ENCODE measurements at places on chromosomes 7 and 10.

GRCh38 chr10:15526754-15527153 is 155.7 kb upstream of the FAM171A1 start:
- no peak for DNase-seq

DNA sequence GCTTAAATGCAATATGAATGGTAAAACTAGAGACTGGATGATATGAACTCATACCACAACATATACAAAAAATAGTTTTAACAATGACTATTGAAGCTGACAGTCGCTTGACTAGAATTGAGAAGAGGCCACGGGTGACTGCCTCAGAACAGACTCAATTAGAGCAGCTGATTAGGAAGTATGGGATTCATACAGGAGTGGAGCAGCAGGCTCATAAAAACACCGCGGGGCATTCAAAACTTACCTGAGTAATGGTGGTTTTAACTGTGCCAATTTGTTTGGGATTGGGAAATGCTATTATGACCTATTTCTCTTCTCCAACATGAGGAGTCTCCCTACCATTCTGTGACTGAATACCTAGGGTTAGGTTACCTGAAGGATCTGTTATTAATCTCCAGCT is 2.1 kb downstream of the CADPS2 start:
- DNase-seq, result no peak

GRCh38 chr7:22945584-22945983 is 68.3 kb downstream of the HYCC1 start:
- DNase-seq, result no peak

GRCh38 chr7:38830826-38831225 is 78.2 kb downstream of the VPS41 start:
- DNase-seq, result no peak

DNA sequence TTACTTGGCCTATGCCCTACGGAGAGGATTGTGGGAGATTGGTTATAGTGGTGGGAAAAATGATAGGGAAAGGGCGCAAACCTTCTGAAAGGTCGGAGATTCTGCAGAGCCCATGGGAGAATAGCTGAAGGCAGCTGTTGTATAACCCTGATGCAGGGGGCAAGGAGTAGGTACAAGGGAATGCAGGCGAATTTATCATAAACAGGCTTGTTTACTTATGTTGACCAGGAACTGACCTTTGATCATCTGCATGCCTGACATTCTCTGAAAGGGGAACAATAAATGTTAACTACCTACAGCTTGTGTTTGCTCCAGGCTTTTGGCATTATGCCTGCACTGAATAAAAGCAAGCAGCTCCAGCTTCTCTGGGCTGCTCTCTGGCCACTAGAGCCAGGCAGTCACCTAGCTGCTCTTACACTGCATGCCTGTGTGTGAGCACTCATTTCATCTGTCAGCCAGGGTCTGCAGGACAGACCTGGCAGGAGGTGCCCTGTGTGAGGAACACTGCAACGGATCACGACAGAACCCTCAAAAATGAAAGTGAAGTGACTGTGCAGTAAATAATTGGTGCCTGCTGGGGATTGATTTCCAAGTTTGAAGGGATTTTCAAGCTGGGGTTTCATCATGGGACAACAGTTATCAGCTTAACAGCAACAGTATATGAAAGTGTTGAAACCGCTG is 31.1 kb upstream of the ABCA13 start:
- no peak for DNase-seq

- no peak for DNase-seq
These were observed 563.9 kb downstream of the PARD3 start for GRCh38 chr10:34251177-34251576.

DNA sequence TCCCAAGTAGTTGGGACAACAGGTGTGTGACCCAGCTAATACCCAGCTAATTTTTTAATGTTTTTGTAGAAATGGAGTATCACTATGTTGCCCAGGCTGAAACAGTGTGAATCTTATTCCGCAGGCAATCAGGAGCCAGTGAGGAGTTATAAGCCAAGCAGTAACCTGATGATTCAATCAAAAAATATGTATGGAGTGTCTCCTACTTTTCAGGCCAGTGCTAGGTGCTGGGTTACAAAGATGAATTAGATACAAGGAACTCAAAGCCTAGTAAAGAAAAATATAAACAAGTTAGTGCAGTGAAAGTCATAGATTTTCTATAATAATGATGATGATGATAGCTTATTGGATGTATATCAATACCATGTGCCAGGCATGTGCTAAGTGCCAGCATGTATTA is 13.2 kb upstream of the IFRD1 start:
- no peak for DNase-seq

DNA sequence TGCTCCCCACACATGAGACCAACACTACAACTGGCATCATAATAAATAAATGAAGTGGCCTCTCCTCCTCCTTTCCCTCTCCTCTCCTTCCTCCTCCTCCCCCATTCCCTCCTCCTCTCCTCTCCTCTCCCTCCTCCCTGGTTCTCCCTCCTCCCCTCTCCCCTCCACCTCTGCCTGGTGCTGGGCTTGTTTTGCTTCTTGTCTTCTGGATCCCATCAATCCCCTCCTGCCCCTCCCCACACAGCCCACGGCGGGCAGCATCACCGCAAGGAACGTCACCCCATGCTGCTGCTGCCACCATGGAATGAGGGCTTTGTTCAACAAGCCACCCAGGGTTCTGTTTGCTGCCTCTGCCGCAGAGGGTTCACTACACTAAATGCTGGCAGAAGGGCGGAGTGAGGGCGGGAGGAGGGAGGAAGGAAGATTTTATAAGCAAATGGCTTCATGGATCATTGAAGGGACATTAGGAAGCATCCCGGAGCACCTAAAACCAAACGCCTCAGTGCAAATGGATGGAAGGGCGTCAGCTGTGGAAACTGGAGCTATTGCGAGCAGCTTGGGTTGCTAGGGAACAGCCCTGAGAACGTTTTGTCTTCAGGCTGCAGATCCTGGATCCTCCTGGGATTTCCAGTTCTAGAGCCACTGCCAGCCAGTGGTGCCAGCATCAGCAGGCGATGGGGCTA is 379.7 kb upstream of the ZMIZ1 start:
- DNase-seq, result no peak

DNA sequence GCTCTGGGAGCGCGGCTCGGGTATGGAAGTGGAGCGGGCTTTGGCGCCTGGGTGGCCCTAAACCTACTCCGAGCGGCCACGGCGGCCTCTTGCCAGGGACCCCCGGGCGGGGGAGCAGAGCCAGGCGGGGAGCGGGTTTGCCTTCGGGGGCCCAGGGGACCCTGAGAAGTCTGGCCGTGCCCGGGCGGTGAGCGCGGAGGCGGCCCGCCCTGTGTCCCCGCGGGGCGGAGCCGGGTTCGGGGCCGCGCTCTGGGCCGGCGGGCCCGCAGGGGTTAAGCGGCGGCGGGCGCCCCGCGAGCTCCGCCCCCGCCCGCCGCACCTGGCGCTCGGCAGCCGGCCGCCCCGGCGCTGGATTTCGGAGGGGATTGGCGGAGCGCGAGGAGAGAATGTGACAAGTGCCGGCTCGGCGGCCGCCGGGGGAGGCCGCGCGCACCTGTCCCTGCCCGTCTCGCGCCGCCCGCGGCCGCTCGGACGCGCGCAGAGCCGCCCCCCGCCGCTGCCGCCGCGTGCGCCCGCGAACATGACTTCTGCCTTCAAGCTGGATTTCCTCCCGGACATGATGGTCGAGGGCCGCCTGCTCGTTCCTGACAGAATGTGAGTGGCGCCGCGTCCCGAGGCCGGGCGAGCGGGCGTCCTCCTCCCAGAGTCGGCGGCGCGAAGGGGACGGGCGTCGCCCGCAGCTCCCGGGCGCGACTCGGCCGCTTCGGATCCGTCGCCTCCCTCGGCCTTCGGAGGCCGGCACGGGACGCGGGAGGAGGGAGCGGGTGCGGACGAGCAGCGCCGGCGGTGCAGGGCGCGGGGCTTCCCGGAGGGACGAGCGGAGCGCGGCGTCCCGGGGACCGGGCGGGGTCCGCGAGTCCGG is at the start of gene CELF2:
Gene CELF2, plus strand, starts transcription at position 303 of the 862 bp plus-strand sequence. Its CDS starts 218 bp downstream, at position 521.
- peak; percentile 37 for DNase-seq

GRCh38 chr7:70040970-70041766 is 442.9 kb downstream of the AUTS2 start:
- DNase-seq, result no peak

- DNase-seq, result no peak
These were observed 23.2 kb downstream of the CREB3L2 start for GRCh38 chr7:137978464-137979237.

GRCh38 chr7:92835261-92835850 is 1.0 kb downstream of the CDK6 start:
- DNase-seq, result peak; percentile 37

- no peak for DNase-seq
These were observed 18.7 kb upstream of the ITGA8 start for GRCh38 chr10:15738270-15738925.

DNA sequence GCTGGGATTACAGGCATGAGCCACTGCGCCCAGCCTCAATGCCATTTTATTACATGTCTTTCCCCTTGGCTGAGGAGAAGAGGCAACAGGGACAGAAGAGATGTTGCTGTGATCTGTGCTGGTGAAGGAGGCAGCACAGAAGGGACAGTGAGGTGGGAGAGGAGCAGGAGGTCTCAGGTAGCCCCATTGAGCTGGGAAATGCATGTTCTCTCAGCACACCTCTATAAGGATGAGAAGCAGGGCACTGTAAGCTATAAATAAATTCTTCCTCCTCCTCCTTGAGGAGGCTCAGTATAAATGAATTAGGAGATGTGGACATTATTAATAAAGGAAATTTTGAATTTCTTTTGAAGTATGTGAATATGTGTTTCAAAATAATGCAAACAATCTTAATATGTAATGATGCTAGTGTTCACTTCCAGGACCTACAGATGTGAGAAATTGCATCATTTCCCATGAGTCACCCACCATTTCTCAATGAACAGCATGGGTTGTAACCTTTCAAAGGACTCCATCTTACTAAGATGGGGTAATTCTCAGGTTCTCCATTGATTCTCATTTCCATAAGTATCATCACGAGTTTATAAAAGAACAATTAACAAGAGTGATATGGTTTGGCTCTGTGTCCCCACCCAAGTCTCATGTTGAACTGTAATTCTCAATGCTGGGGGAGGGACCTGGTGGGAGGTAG is 88.9 kb upstream of the ODAD2 start:
- no peak for DNase-seq

DNA sequence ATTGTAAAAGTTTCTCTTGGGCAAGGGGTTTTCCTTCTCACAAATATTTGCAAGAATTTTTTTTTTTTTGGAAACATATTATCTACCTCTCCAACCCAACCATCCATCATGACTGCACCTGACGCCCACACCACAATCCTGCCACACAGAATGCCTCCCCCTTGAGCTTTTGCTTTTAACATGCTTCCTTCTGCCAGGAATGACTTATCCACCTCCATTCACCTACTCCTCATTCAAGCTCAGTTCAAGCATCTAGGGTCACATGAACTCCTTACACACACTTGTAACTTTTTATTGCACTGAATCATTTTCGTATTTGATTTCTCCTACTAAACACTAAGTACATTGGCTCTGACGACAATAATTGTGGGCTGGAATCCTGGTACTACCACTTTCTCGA is 660.1 kb upstream of the AUTS2 start:
- no peak for DNase-seq

GRCh38 chr7:144384071-144384470 is 19.4 kb downstream of the NOBOX start:
- no peak for DNase-seq

DNA sequence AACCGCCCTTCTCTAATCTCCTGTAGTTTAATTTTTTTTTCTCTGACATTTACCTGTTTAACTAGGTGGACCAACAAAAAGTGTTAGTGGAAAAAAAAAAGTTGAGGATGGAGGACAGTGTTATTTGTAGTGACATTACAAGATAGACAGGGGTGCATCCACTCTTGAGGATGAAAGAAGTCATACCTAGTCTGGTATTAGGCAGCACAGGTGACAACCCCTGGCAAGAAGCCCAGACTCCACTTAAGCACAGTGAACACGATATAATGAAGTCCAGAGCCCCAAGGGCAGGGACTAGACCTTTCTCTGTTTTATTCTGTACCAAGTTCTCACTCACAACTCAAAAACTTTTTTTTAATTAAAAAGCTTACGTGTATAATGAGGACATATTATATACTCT is 268.4 kb downstream of the GPR37 start:
- no peak for DNase-seq

DNA sequence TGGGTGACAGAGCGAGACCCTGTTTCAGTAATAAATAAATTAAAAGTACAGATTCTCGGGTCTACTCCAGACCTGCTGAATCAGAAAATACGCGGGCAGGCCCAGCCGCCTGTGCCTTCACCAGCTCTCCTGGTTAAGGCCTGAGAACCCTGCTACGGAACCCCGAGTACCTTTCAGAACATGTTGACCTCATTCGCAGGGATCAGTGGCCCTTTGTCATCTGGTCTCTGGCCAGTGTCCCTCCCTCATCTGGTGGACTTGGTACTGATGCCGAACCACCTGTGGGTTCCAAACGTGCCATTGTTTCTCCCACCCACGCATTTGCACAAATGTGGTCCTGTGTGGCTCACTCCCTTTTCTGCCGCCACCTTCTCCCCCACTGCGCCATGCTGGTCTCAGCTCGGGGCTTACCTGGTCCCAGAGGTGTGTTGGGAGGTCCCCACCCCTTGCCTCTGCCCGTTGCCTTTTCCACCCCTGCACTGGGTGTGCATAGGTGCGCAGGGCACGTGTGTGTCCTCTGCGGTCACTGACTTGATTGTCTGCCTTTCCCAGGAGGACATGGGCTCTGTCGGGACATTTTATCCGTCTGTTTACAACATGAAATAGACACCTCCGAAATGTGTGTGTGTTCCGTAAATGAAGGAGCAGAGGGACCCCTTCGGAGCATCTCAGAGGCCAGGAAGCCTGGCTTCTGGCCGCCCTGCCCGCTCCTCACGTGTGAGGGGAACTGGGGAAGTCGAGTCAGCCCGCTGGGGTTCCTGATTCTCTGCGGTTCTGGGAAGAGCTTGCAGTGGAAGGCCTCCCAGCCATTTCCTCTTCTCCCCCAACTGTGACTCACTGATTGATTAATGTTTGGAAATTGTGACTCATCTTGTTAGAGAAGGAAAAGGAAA is 135.2 kb downstream of the CUX1 start:
- no peak for DNase-seq

- DNase-seq, result no peak
These were observed 873.9 kb upstream of the MBL2 start for GRCh38 chr10:53646525-53646924.

DNA sequence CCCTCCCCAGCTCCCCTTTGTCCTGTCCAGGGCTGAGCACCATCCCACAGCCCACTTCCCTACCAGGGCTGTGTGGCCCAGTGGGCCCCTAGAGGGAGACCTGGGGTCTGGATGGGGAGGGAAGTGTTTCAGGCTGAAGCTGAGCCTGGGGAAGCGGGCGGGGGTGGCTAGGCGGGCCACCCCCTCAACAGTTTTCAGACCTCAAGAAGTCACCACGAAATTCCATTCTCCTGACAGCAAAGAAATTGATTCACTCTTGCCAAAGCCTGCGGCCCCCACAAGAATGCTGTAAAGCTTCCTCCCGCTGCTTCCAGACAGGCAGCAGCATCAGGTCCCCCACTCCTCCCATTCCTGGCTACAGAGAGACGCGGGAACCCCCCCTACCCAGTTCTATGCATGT is 2.5 kb upstream of the LFNG start:
- no peak for DNase-seq

All from activated T-helper 1 cell treated with anti-CD3 and anti-CD28 coated beads, Interleukin-12 subunit alpha, Interleukin-12 subunit beta, Interleukin-2, Interleukin-4 antibody, amounts not matched to agents 30 ng/mL and 10 ng/mL and 1 ng/mL, durations not matched to agents 14 hours and 24 hours and 36 hours (primary cell).